K562 (cell line): ENCODE measurements at places on chromosomes 2 and 18. TPM values are rescaled to one million over a fixed set of nuclear protein-coding genes. Genes with fewer than 3 reads are reported as not detected.

DNA sequence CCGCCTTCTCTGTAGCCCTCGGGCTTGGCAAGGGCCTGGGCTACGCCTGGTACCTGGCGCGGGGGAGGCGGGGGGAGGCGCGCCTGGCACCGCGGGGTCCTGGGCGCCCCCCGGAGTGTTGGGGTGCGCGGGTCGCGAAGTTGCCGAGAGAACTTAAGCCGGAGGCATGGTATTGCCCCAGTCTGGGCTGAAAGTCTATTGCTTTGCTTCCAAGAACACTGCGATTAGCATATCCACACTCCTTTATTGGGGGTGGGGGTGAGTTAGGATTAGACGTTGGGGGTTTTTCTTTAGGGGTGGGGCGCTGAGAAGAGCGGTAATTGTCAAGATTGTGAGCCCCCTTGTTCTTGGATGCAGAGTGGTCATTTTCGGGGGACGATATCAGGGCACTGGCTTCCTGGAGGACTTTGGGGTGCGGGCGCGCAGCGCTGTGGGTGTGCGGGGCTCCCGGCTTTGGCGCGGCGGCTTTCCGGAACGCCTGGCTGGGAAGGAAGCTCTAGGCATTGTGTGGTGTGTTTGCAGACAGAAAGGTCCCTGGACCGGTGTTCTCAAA is 798 bp downstream of the TANC1 start:
- DNase-seq, result no peak

DNA sequence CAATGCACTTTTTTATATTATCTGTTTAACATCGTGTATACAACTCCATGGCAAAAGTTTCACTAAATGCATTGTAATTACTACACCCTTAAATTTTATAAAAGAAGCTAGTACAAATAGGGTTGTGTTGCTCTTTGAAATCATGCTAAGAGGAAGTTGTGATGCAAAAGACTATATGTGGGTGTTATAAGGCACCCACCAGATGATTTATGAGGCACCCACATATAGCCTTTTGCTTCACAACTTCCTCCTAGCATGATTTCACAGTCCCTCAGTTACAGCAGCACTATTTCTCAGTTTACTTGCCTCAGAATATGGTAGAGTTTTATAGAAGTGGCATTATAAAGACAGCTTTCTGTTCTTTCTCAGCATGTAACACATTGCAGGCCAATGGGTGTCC is 277.3 kb upstream of the DOK6 start:
- no peak for DNase-seq

- DNase-seq, result no peak
These were observed 76.0 kb downstream of the GFPT1 start for GRCh38 chr2:69311024-69311416.

GRCh38 chr2:184589261-184589660 is 9.1 kb upstream of the ZNF804A start:
- DNase-seq, result no peak

- DNase-seq, result no peak
These were observed 22.9 kb downstream of the DSG4 start for GRCh38 chr18:31399306-31400032.

DNA sequence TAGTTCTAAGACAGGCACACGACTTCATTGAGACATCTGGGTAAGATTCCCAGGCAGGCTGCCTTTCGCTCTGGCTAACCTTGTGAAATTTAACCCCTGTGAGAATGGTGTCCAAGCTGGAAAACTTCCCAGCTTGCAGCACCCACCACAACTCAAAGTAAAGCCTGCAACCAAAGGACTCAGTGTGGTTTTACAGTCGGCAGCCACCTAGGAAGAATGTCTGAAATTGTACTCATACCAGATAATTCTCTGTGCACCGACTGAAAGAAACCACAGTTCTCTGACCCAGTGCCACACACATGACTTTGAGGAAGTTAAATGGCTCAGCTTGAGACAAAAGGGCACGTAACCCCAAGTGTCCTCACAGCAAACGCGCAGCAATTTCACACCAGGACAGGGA is 125.7 kb downstream of the RBMS1 start:
- no peak for DNase-seq

DNA sequence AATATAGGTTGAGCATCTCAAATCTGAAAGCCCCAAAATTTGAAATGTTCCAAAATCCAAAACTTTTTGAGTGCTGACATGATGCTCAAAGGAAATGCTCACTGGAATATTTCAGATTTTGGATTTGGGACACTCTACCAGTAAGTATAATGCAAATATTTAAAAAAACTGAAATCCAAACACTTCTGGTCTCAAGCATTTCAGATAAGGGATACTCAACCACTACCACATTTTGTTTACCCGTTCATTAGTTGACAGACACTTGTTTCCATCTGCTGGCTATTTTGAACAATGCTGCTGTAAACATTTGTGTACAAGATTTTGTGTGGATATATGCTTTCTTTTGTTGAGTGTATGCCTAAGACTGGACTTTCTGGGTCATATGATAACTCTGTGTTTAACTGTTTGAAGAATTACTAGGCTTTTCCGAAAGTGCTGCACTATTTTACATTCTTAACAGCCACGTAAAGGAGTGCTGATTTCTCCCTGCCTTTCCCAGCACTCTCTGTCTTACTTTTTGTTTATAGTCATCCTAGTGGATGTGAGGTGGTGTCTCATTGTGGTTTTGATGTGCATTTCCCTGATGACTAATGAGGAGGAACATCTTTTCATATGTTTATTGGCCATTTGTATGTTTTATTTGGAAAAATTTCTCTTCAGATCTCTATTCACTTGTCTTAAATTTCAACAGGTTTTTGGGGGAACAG is 19.5 kb upstream of the DCDC2C start:
- no peak for DNase-seq

Gene FRZB
- 0.03 and 0.05 TPM in 2 replicates for polyA plus RNA-seq

- DNase-seq, result peak; percentile 70
These were observed 3.1 kb downstream of the FECH start for GRCh38 chr18:57583297-57583835.

Gene FOXD4L1
- polyA plus RNA-seq, result 0.42 and 0.73 TPM in 2 replicates

- no peak for DNase-seq
These were observed 256.6 kb upstream of the RASGRP3 start for GRCh38 chr2:33219850-33220275.

DNA sequence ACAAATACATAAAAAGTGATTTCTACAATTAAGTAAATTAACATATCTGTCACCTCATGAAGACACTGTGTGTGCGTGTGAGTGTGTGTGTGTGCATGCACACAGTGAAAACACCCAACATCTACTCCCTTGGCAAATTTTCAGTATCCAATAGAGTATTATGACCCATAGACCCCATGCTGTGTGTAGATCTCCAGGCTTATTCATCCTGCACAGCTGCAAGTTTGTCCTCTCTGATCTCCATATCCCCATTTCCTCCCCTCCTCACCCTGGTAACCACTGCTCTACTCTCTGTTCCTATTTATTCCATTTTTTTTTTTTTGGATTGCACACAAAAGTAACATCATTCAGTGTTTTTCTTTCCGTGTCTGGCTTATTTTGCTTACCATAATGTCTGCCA is 391.0 kb downstream of the SOX11 start:
- no peak for DNase-seq

DNA sequence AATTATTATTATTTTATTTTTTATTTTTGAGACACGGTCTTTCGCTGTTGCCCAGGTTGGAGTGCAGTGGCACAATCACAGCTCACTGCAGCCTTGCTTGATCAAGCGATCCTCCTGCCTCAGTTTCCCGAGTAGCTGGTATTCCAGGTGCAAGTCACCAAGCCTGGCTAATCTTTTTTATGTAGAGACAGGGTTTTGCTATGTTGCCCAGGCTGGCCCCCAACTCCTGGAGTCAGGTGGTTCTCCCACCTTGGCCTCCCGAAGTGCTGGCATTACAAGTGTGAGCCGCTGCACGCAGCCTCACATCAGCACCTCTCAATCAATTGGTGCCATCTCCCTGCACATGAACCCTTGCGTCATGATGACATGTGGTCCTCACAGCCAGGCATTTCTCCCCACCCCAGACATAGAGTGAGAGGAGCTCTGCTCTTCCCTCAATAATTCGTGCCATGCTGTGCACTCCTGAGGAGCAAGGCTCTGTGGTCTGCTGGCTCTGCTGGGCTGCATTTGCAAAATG is 5.9 kb downstream of the INPP5D start:
- DNase-seq, result no peak

- peak; percentile 17 for DNase-seq
These were observed 58.6 kb upstream of the SLC25A52 start for GRCh38 chr18:31819106-31819924.

Gene PARD3B
- 0.61 and 0.70 TPM in 2 replicates for polyA plus RNA-seq

- no peak for DNase-seq
These were observed 58.5 kb upstream of the MSH6 start for GRCh38 chr2:47724221-47724981.

- no peak for DNase-seq
These were observed 6.3 kb upstream of the PARD3B start for GRCh38 chr2:204539019-204539385.

Gene MFSD2B
- polyA plus RNA-seq, result 8.4 and 9.9 TPM in 2 replicates

Gene PID1
- polyA plus RNA-seq, result not detected in 2 replicates

- peak; percentile 13 for DNase-seq
These were observed 218.4 kb upstream of the HS6ST1 start for GRCh38 chr2:128536925-128537620.

GRCh38 chr2:75633620-75634019 is 13.0 kb upstream of the MRPL19 start:
- no peak for DNase-seq

Gene CCDC102B
- polyA plus RNA-seq, result 0.24 and 2.1 TPM in 2 replicates

DNA sequence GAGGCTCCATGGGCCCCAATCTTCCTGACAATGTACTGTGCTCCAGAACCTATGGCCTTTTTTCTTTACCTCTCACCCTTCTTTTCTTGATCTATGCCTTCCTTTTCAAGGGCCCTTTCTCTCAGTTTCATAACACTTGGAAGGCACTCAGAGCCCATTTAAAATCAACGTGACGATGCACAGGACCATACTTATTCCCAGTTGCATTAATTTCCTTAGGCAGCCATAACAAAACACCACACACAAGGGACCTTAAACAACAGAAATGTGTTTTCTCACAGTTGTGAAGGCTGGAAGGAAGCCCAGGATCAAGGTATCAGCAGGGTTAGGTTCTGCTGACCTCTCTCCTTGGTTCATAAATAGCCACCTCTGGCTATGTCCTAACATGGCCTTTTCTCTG is 414.0 kb upstream of the TNP1 start:
- DNase-seq, result no peak

Gene CCDC74B
- polyA plus RNA-seq, result 1.5 and 1.6 TPM in 2 replicates

Gene CHRNG
- not detected in 2 replicates for polyA plus RNA-seq
